Skeletal muscle tissue (tissue), 5 donors: ENCODE measurements at places on chromosomes 5 and 9. TPM values are rescaled to one million over a fixed set of nuclear protein-coding genes. Genes with fewer than 3 reads are reported as not detected.

Gene SAXO1
- not detected for total RNA-seq

Gene IFNA21
- total RNA-seq: not detected

Gene GRM6
- total RNA-seq: not detected

Gene MTAP
- 22.4 TPM for total RNA-seq

Gene GARIN3
- not detected for total RNA-seq
